Activated T-cell treated with anti-CD3 and anti-CD28 coated beads for 24 hours (primary cell): ENCODE measurements at places on chromosomes 12 and 14.
A peak's percentile ranks its signal among the peaks of the same experiment; 100 is the strongest.

DNA sequence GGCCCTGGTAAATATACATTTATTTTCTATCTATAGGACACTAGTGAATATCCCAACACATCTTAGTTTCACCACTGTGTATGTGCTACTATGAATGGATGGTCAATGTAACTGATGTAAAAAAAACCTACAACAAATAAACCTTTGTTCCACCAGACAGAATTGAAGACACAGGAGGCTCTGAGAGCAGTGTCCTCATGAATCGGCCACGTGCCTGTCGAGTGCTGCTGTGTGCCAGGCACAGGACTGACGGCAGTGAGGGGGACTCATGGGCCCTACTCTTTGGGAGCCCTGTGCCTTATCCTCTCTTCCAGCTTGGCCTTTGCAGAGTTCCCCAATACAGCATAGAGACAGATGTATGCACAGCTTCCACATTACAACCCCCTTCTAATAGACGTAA lies 18.2 kb downstream of the CINP start:
- no peak for DNase-seq

DNA sequence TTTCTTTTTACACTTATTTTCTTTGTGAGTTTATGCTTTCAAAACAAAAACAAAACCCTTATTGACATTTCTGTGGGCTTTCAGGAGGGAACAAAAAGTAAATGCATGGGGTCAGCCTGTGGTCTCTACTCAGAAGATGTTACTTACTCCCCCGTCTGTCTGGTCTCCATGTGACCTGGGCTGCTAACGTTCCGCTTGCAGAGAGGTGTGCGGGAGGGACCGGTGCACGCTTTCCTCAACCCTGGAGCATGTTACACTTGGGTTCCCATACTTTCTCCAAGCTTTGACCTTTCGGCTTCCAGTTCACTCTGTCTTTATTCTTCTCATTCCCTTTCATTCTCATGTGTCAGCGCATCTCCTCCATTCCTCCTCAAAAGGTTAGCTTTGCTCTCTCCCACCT lies 36.5 kb downstream of the ZC3H14 start:
- no peak for DNase-seq

GRCh38 chr12:27472604-27473003 lies 26.1 kb downstream of the SMCO2 start:
- DNase-seq: no peak

- no peak for DNase-seq
These were observed 5.6 kb upstream of the KANSL2 start for GRCh38 chr12:48687592-48687991.

GRCh38 chr12:4106621-4107020 lies 166.9 kb upstream of the CCND2 start:
- DNase-seq: no peak

DNA sequence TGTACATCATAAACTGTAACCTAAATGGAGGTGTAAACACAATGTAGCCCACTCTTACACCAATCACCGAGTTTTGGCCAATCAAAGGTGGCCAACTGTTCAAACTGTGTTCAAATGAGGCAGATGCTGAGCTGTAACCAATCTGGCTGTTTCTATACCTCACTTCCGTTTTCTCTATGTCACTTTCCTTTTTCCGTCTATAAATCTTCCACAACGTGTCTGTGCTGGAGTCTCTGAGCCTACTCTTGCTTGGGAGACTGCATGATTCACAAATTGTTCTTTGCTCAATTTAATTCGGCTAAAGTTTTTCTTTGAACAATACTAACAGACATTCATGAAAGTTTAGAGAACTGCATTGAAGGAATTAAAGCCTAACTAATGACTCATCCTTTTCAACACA lies 547.1 kb upstream of the USP15 start:
- DNase-seq: no peak

DNA sequence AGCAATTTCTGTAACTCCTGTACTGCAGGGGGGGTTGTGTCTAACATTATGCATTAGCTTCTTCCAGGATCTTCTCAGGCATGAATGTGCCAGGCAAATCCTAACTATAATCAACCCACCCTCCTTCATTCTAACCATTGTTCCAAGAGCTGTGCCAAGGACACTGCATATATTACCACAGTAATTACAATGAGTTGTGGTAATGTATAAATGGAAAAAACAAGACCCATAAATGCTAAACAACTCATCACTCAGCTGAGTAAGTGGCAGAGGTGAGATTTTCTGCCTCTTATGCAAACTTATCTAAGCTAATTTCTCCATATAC lies 80.6 kb downstream of the PRKD1 start:
- DNase-seq: no peak

DNA sequence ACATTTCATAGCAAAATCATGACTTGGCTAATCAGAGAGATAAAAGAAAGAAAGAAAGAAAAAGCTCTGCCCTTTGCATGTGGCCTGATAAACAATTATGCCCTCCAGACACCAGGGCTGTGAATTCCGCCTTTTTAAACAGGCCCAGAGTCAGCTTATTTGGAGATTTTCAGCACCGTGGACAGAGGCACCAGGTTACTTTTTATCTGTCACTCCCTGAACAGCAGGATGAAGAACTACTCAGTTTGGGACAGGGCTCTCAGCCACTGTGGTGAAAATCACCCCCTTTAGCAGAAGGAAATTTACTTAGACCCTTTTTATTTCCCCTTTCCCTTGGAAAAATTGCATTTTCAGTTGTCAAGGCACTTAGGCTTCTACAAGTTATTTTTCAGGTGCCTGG lies 359.9 kb downstream of the NRXN3 start:
- DNase-seq: no peak

GRCh38 chr12:116276652-116277466 lies 634 bp downstream of the MED13L start:
- DNase-seq: peak; percentile 44

DNA sequence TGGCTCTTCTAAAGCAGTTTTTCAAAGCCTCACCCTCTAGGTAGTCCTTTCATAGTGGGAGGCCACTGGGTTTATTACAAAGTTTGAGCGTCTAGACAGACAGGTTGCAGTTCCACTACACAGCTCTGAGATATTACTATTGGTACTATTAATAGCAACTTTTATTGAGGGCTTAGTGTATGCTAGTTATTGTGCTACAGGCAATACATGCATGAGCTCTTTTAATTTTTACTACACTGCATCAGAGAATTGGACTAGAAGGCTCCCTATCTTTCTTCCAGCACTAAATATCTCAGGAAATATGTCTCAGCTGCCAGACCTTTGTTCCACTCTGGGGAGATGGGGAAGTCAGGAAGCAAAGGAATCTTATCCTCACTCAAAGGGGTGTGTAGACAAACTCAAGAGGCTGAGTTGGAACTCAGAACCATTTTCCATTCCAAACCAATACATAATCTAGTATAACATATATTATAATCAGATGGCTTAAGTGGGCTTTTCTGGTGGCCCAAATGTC lies 161.8 kb upstream of the SLC38A2 start:
- no peak for DNase-seq
